Mesothelial cell of epicardium (in vitro differentiated cells): ENCODE measurements at places on chromosomes 5 and 9. TPM values are rescaled to one million over a fixed set of nuclear protein-coding genes. Genes with fewer than 3 reads are reported as not detected.

DNA sequence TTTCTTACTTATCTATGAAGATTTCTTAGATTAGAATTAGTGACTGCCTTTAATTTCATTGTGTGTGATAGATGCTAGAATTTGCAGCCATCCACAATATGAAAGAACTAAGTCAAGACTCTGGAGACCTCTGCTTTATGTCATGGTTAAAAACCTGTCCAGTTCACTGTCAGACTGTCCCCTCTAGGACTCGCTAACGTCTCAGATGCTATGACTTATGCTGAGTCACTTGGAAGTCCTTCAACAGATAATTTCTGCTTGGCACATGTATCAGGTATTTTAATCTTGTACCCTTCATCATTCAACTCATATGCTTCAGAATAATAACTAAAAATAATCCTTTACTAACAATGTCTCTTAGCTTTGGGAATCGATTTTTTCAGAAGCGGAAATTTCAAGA, 230.5 kb upstream of the DMAC1 start:
- peaks cover 21% of the 10 kb centered on the region for H3K4me1 ChIP-seq
- H3K36me3 ChIP-seq = no peaks in the 10 kb centered on the region
- H3K27me3 ChIP-seq = no peaks in the 10 kb centered on the region

DNA sequence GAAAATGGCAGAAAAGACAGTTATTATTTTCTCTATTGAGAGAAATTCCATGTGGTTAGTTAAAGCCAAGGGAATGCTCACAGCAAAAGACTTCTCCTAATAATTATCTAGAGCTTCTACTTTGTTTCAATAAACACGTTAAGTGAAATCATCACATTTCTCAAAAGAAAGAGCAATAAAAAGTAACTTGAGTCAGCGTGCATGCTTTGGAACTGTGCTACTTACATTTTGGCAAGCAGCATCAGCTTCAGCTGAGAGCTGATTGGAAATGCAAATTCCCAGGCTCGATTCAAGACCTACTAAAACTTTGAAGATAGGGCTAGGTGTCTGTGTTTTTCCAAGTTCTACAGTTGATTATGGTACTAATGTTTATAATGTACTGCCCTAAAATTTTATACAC, 132.1 kb downstream of the CDH18 start:
- no peak overlapping the region for H3K27ac ChIP-seq

- H3K27me3 ChIP-seq = peaks cover 65% of the 10 kb centered on the region
- no peak overlapping the region for H3K27ac ChIP-seq
- peaks cover 10% of the 10 kb centered on the region for H3K4me1 ChIP-seq
- DNase-seq = no peak
- H3K4me3 ChIP-seq = peak overlapping the region; percentile 62
Observed at GRCh38 chr5:7395432-7395946, 449 bp upstream of the ADCY2 start.

DNA sequence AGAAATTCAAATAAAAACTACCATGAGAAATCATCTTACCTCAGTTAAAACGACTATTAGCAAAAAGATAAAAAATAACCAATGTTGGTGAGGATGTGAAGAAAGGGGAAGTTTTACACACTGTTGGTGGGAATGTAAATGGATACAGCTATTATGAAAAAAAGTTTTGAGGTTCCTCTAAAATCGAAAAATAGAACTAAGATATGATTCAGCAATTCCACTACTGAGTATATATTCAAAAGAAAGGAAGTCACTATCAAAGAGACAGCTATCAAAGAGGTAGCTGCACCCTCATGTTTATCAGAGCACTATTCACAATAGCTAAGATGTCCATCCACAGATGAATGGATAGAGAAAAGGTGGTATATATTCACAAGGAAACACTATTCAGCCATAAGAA, 1888.4 kb downstream of the MAT2B start:
- no peak overlapping the region for H3K27ac ChIP-seq
- H3K27me3 ChIP-seq = no peaks in the 10 kb centered on the region
- no peaks in the 10 kb centered on the region for H3K4me1 ChIP-seq
- no peaks in the 10 kb centered on the region for H3K36me3 ChIP-seq

GRCh38 chr5:58002323-58002722, 457.6 kb downstream of the PLK2 start:
- peaks cover 2% of the 10 kb centered on the region for H3K36me3 ChIP-seq
- DNase-seq = no peak

GRCh38 chr5:79032031-79032695, 37.3 kb downstream of the DMGDH start:
- peaks cover 3% of the 10 kb centered on the region for H3K27me3 ChIP-seq
- DNase-seq = no peak
- no peak overlapping the region for H3K4me3 ChIP-seq

- H3K27me3 ChIP-seq = no peaks in the 10 kb centered on the region
- H3K27ac ChIP-seq = no peak overlapping the region
- peaks cover 25% of the 10 kb centered on the region for H3K4me1 ChIP-seq
- no peak overlapping the region for H3K4me3 ChIP-seq
- peaks cover 36% of the 10 kb centered on the region for H3K36me3 ChIP-seq
Observed at GRCh38 chr5:37739817-37740261, 100.0 kb downstream of the GDNF start.

DNA sequence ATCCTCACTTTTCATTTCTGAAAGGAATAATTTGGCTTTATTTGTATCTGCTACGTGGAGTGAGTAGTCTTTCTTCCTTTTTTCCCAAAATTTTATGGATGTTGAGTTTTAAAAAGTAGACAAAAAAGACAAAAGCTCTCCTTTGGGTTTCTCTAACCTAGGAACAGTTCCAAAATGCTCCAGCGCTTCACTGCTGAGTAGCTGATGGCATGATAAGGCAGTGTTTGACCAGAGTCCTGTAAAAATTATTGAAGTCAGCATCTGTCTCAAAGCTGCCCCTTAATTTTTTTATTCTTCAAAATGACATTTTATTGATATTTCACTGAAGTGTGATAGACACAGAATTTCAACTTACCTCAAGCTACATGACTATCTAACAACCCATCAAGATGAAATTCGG, 219.0 kb downstream of the ADAMTSL1 start:
- no peak overlapping the region for H3K4me3 ChIP-seq
- no peaks in the 10 kb centered on the region for H3K27me3 ChIP-seq
- H3K36me3 ChIP-seq = peaks cover 27% of the 10 kb centered on the region
- no peak overlapping the region for H3K27ac ChIP-seq
- no peak for DNase-seq

- H3K36me3 ChIP-seq = no peaks in the 10 kb centered on the region
- DNase-seq = no peak
- peaks cover 4% of the 10 kb centered on the region for H3K4me1 ChIP-seq
- H3K27me3 ChIP-seq = peaks cover 36% of the 10 kb centered on the region
Observed at GRCh38 chr5:170095646-170096045, 10.1 kb upstream of the FOXI1 start.

- no peaks in the 10 kb centered on the region for H3K36me3 ChIP-seq
- peaks cover 19% of the 10 kb centered on the region for H3K4me1 ChIP-seq
- peak overlapping the region; percentile 91 for H3K4me3 ChIP-seq
- H3K27me3 ChIP-seq = no peaks in the 10 kb centered on the region
- DNase-seq = peak; percentile 62
Observed at GRCh38 chr9:17135295-17136160, 688 bp downstream of the CNTLN start.

DNA sequence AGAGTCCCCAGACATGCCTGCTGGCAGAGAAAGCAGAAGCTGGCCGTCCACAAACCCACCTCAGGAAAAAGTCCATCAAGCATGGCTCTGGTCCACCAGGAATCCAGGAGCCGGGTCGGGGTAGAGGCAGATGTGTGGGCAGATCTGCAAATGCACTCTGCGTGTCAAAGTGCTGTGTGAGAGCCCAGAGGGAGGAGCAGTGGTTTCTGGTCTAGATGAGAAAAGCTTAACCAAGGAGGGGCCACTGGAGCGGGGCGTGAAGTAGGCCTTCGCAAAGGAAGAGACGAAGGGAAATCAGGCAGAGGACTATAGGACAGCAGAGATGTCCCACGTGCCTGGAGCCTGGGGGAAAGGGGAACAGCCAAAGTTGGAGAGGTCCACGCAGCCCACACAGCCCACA, 40.0 kb downstream of the TTLL11 start:
- H3K4me3 ChIP-seq = no peak overlapping the region
- no peak for DNase-seq
- H3K27me3 ChIP-seq = no peaks in the 10 kb centered on the region
- no peaks in the 10 kb centered on the region for H3K4me1 ChIP-seq
- H3K36me3 ChIP-seq = no peaks in the 10 kb centered on the region
- H3K27ac ChIP-seq = no peak overlapping the region

- H3K27ac ChIP-seq = no peak overlapping the region
- H3K4me3 ChIP-seq = no peak overlapping the region
- DNase-seq = no peak
- no peaks in the 10 kb centered on the region for H3K27me3 ChIP-seq
Observed at GRCh38 chr5:109256486-109256885, 153.3 kb downstream of the PJA2 start.

- DNase-seq = no peak
- H3K4me3 ChIP-seq = no peak overlapping the region
- H3K27ac ChIP-seq = no peak overlapping the region
- H3K4me1 ChIP-seq = no peaks in the 10 kb centered on the region
- H3K36me3 ChIP-seq = no peaks in the 10 kb centered on the region
Observed at GRCh38 chr5:181120761-181121160, 10.2 kb downstream of the OR2V1 start.

GRCh38 chr9:18182636-18183035, 291.3 kb upstream of the ADAMTSL1 start:
- no peak overlapping the region for H3K27ac ChIP-seq
- H3K27me3 ChIP-seq = no peaks in the 10 kb centered on the region
- no peak overlapping the region for H3K4me3 ChIP-seq

DNA sequence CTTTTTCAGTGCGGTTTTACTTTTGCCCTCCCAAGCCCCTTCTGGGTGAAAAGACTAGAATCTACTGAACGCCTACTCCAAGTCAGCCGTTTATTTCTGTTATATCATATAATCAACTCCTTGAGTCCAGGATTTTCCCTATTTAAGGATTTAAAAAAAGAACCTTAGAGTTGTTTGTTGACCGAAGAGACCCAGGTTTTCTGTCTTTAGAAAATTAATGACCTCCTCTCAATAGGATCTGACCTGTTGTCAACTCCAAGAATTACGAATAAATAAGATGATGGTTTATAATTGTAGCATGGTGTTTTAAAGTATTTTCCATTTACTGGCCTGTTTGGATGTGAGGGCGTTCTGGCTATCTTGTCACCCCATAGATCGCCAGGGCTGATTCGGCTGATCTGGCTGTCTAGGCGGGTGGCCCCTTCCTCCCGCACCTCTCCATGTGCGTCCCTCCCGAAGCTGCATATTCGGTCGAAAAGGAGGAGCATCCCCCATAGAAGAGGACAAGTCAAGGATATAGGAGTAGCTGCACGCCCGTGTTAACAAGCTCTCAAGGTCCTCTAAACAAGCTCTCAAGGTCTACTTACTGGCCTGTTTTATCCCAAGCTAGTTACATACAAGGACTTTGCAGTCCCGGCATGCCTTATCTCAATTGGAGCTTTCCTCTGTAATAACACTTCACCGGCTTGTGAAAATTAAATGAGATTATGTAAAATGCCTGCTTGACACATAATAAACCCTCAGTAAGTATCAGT, 1.1 kb upstream of the UBAP2 start:
- no peak for DNase-seq
- peak overlapping the region; percentile 100 for H3K27ac ChIP-seq
- peaks cover 32% of the 10 kb centered on the region for H3K4me1 ChIP-seq
- peak overlapping the region; percentile 93 for H3K4me3 ChIP-seq
- H3K27me3 ChIP-seq = no peaks in the 10 kb centered on the region

DNA sequence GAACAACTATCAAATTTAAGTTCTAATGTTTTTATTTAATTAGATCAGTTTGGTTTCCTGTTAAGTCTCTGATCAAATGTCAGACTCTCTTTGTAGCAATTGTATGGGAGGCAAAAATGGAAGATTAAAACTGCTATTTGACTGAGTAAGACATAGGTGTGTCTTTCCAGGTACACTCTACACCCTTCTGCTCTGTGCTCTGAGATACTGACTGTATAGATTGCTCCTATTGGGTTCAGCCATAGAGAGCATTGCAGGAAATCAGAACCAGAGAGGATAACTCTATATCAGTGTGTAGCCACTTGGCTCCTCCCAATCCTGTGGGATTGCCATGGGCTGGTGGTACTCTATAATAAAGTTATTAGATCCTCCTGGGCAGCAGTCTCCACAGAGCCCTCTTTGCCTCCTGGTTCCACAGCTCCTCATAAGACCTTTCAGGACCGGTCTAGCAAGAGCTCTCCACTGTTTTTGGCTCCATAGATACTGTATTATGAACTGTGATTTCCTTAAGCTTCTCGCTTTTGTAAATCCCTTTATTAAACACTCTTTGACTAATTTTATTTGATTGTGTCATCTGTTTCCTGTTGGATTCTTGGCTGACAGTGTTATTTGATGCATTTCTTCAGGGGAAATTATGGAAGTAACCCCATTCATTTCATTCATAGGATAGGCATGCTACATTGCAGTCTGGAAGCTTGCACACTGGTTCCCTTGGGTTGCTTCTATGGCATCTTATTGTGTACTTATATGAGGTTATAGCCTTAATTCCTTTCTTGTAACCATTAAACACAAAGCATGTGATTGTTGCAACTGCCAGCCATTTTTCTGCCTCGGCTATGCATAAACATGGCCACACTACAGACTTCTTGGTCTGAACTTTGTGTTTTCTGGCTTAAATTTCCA, 115.6 kb downstream of the VCAN start:
- H3K36me3 ChIP-seq = peaks cover 7% of the 10 kb centered on the region
- no peaks in the 10 kb centered on the region for H3K27me3 ChIP-seq
- no peak for DNase-seq
- H3K4me3 ChIP-seq = no peak overlapping the region
- no peak overlapping the region for H3K27ac ChIP-seq

The CA9 gene
- total RNA-seq = 1.1 to 2.3 TPM (median 1.7 TPM) in 3 replicates

The TPPP gene
- total RNA-seq = 0.16 to 0.24 TPM (median 0.18 TPM) in 3 replicates

The ODF2 gene
- total RNA-seq = 41.2 to 42.4 TPM (median 42.0 TPM) in 3 replicates
